ENCODE measurements at places on chromosomes 3 and 15.

DNA sequence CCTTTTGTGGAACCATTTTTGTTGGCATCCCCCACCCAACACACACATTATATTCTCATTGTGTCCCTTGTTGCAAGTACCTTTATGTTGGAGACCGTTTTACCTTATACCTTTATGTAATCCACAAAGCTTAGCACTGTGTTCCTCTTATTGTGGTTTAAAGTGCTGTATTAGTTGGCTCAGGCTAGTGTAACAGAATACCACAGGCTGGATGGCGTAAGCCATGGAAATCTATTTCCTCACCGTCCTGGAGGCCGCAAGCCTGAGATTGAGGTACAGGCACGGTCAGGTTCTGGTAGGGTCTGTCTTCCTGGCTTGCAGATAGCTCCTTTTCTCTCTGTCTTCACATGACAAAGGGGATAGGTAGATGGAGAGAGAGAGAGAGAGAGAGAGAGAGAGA lies 302.8 kb downstream of the ROBO2 start:
- DNase-seq: no peak

- no peak for DNase-seq
Measured at GRCh38 chr3:89644716-89645115, 537.3 kb downstream of the EPHA3 start.

DNA sequence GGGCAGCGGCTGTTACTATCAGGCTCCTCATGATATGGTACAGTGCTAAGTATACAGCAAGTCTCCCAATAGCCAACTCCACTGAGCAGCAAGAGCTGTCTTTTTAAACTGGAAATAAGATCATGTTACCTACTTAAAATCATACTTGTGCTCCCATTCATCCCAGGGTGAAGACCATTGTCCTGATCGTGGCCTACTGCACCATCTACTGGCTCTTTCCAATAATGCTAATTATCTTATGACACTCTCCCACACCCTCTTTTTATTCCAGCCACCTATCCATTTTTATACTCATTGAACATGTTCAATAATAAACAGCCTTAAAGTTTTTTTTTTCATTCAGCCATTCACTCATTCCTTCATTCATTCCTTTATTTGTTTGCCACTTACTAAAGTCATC lies 117.7 kb downstream of the GBE1 start:
- peak; percentile 67 for DNase-seq

DNA sequence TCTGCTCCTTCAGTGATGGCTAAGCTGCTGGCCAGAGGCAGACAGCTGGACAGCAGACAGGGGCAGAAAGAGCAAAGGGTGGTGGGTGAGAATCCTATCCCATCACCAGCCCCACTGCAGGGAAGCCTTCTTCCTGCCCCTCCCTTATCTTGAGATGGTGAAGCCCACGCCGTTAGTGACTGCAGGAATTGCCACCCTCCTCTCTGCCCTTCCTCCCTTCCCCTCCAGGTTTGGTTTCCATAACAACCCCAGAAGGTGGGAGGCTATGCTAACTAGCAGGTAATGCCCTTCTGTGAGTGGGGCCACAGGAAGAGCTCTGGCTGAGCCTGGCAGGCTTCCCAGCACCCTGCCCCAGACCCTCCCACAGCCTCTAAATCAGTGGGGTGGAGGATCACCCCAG lies 32.8 kb downstream of the SCN5A start:
- DNase-seq: no peak

DNA sequence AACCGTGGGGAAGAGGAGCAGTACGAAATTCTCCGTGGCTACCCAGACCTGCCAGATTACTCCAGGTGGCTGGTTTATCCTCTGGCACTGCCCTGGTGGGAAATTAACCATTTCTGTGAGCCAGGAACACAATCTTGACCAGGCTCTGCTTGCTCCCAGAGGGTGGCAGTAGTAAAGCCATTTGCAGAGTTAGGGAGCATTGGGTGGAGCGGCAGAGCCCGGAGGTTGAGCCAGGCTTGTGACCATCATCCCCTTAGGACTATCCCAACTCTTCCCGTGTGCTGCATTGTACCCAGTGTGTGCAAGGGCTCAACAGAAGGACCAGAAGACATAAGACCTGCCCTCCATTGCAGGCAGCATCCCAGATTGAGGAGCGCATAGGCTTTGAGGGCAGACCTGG lies 5.3 kb downstream of the KNG1 start:
- no peak for DNase-seq

DNA sequence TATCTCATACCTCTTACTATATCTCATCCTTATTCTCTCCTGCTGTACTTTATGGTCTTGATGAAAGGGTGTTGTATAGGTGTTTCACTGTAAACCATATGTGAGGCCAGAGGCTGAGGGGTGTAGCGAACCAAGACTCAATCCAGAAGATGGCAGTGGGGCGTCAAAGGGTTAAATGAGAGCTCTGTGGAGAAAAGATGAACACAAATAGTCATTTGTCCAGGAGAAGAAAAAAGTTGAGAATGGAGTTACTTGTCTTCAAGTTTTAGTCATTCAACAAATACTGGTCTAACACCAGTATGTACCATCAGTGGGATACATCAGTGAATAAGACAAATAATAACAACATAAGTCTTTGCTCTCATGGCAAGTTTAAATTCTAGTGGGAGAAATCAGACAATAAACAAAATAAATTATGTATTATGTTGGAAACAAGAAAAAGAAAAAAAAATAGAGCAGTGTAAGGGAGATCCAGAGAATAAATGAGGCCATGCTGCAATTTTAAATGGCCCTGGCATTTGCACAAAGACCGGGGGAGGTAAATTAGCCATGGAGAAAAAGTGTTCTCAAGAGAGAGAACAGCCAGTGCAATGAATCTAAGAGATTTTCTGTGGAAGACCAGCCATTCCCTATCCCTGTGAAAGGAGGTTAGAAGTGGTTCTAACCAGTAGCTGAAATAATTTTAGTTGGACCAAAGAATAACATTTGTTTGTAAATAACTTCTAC lies 77.0 kb upstream of the UMPS start:
- no peak for DNase-seq

DNA sequence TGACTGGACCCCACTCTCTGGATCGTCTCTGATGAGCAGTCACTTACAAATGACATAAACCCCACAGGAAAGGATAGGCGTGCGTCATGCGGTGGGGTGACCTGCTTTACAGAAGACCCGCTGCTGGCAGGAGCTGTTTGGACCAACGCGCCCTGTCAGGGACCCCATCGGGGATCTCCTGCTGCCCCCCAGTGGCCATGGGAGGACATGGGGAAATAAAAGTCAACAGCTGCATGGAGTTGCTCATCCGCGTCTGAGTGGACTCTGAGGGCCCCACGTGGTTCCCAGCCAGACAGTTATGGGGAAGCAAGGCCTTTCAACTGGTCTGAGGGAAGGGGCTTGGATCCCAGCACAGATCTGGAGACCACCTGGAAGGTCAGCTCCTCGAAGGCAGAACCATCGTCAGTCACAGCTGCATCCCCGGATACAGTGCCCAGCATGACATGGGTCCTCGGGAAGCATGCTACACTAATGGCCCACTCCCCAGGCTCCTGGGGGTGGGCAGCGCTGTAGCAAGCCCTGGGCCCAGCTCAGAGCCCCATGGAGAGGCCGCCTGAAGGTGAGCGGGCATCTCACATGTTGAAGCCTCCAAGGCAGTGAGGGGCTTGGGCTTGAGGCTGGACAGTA lies 32.1 kb downstream of the PTH1R start:
- peak; percentile 91 for DNase-seq

GRCh38 chr3:196192036-196192523 lies 19.1 kb downstream of the ZDHHC19 start:
- DNase-seq: no peak

DNA sequence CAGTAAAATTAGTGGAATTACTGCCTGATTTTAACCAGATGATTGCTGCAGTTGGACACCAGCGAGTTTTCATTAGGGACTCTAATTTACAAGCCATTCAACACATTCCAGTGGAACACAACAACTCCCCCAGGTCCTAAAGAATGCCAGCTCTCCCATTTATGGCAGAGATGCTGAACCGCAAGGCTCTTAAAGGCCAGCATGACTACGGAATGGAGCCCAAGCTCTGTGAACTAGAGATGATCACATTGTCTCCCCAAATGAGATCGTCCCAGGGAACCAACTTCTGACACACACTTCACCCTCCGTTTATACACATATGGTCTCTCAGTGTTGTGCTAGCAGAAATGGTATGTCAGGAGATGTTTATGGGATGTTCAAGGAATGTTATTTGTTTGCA lies 446.2 kb upstream of the NR2F2 start:
- DNase-seq: no peak
